ENCODE measurements at places on chromosomes 6 and 20. TPM values are rescaled to one million over a fixed set of nuclear protein-coding genes. Genes with fewer than 3 reads are reported as not detected.

PM20D2 gene
- 4.8 TPM for total RNA-seq

DNA sequence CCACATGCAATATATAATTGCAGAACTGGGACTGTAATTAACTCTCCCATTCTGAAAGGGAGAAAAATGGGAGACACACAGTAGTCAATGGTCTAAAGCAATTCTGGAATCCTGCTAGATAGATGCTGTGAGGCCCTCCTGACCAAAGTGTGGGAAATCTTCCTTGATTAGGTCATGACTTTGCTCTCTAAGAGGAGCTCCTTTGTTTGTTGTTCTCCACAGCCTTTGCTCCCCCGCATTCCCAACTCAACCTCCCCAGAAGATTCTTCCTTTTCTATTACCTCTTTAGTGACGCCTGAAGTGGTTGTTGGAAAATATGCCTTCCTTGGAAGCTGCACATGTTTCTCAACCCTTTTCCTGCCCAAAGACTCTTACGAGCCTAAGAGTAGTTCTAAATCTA lies 28.8 kb upstream of the LIN28B start:
- no peak for DNase-seq

MBOAT1 gene
- total RNA-seq, result 8.7 TPM

GRCh38 chr20:7716286-7716972 lies 223.8 kb downstream of the HAO1 start:
- no peak for DNase-seq

SIRPB2 gene
- not detected for total RNA-seq

GRCh38 chr20:5675103-5676091 lies 74.8 kb upstream of the SHLD1 start:
- DNase-seq, result peak; percentile 35

DNA sequence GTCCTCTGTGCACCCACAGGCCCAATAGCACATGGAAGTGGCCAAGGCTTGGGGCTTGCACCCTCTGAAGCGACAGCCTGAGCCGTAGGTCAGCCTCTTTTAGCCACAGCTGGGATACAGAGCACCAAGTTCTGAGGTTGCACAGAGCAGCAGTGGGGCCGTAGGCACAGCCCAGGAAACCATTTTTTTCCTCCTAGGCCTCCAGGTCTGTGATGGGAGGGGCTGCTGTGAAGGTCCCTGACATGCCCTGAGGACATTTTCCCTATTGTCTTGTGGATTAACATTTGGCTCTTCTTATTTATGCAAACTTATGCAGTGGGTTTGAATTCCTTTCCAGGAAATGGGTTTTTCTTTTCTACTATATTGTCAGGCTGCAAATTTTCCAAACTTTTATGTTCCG lies 878.7 kb upstream of the MAN1A1 start:
- no peak for DNase-seq

GRCh38 chr20:37764333-37764935 lies 70.6 kb downstream of the CTNNBL1 start:
- DNase-seq, result no peak

GRCh38 chr6:126127659-126128058 lies 141.3 kb downstream of the TRMT11 start:
- no peak for DNase-seq

- DNase-seq, result no peak
Observed at GRCh38 chr20:44691424-44692423, 23.4 kb upstream of the CCN5 start.

DNA sequence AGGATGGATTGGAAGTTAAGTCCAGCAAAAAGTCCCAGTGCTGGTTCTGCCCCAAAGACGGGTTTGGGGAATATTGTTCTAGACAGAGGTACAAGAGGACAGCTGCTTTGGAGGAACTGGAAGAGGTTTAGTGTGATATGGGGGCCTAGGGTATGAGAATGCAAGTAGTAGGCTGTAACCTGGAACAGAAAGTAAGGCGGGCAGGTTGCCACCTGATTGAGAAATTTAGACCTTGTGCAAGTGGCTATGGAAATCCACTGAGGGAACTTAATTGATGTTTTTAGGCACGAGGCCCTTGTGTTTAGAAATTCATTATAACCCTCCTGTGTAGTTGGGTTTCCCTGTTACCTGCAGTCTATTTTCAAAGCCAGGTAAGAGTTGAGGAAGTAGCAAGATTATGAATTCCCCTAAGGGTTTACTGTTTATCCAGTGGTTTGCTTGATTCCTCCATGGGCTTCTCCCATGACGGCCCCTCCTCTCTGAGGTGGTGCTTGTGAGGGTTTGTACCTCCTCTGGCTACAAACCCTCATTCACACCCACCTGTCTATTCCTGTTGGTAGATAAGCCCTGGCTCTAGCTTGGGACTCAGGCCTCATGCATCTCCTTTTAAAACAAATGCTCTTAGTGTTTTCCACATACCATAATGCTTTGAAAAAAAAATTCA lies 42.0 kb upstream of the BCAS1 start:
- no peak for DNase-seq
